ENCODE measurements at places on chromosomes 12 and 14.

DNA sequence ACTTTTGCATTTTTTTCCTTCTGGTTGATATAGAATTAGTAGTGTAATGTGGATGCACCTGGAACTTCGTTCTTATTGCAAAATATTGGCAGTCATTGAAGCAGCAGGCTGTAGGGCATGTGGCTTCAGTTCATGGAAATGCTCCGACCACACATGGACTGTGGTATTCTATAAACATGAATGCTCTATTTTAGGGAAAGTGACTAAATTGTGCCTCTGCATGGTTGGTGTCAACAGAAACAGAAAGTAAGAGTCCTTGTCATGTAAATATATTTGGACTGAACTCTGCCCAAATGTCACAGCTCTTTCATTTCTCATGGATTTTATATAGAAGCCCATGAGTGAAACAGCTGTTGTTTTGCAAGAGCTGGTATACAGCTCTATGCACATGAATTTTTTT, 917.0 kb downstream of the LRFN5 start:
- DNase-seq: no peak

- DNase-seq: no peak
Observed at GRCh38 chr14:65704437-65704836, 291.9 kb downstream of the FUT8 start.

DNA sequence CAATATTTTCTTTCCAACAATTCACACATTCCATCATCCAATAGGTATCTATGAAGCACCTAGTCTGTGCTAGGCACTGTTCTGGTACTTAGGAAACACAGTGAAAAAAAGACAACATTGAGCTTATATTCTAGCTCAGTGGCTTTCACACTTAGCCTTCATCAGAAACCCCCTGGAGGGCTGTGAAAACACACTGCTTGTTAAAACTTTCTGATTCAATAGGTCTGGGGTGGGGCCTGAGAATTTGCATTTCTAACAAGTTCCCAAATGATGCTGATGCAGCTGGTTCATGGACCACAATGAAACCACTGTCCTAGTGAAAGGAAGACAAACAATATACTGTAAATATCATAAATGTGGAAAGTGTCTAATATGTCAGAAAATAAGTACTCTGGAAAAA, 5.9 kb downstream of the VTI1B start:
- DNase-seq: no peak

DNA sequence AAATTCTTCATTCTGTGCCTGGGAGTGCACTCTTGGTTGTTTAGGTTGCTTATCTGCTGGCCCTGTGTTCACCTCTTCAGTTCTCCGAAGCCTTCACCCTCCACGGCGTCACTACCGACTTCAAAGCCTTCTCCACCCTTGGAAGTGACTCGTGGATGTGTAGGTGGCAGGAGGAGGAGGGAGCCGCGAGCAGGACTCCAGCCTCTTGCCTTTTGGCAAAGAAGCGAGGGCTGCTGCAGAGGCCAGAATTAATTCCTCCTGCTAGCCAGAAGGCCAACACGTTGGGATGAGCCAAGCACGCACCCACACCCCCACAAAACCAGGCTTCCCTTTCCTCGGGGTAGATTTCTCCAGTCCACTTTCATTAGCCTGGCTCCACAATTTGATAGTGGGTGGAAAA, 86.5 kb downstream of the TBX5 start:
- DNase-seq: no peak

DNA sequence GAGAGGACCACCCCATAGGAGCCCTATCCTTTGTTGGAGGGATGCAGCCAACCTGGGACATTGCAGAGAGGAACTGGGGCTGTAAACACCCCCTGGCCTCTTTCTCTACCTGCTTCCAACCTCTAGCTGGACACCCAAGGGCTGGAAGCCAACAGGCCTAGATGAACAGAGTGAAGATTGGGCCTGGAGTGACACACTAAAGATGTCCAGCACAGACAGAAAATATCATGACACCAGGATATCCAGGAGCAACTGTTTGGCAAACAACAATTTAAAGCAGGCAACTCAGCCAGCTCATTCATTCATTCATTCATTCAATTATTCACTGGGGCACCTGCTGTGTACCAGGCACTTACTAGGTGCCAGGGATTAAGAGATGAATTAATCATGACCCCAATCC, 125.0 kb upstream of the NCOR2 start:
- no peak for DNase-seq

GRCh38 chr14:93712838-93713724, 75.2 kb downstream of the PRIMA1 start:
- no peak for DNase-seq

DNA sequence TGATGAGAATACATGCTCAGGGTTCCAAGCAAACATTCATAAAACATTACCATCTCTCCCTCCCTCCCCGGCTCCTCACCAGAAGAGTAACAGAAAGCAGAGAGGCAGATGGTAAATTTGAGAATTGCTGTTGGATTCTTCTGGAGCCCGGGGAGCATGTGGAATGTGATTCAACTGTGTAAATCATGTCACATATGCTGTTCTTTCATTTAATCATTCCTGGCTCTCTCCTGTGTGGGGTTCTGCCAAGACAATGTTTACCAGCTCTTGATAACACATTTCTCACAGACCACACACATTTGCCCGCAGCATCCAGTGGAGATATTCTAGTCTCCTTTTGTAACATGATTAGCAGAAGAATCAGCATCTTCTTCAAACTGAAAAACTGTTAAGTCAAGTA, 23.4 kb upstream of the NR2C1 start:
- no peak for DNase-seq

- DNase-seq: no peak
Observed at GRCh38 chr14:89803542-89803941, 151.0 kb downstream of the EFCAB11 start.

- DNase-seq: no peak
Observed at GRCh38 chr12:49349266-49349665, 2.6 kb downstream of the DNAJC22 start.

GRCh38 chr12:11885261-11886038, 185.3 kb upstream of the BCL2L14 start:
- no peak for DNase-seq

DNA sequence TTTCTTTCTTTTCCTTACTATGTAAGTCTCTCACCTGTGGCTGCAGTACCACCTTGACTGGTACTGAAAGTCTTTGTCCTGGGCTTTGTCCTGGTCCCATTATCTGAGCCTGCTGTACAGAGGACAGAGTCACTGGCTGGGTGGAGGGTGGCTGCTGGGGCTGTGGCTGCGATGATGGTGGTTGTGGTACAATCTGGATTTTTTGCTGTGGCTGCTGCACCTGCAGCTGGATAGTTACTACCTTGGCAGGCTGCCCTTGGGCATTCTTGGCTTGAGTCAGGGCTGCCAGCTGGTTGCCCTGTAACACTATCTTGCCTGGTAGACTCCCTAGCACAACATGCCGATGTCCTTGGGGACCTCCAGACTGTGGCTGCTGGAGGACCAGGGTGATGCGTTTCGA, 27.0 kb downstream of the CHD8 start:
- DNase-seq: no peak

DNA sequence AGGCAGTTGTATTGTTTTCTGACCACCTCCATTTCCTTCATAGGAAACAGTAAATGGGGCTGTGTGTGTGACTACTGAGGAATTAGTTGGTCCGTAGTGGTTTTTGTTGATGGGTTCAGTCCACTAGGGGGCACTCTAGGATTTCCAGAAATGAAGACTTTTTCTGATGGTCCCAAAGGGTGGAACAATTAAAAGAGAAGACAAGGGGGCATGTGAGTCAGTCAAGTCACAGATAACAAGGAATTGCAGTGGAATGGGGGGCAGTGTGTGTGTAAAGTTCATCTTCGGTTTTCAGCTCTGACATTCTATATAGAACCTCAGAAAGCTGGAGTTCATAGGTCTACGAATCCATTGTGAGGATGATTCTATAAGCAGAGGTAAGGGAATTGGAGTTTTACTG, 186.6 kb upstream of the OR4E1 start:
- DNase-seq: no peak

All from cortex of kidney (tissue), 1 donor.